A172 (cell line): ENCODE measurements at places on chromosomes 7 and 10. TPM values are rescaled to one million over a fixed set of nuclear protein-coding genes. Genes with fewer than 3 reads are reported as not detected.

Gene GJD4
- not detected in 2 replicates for total RNA-seq

Gene SPAM1
- total RNA-seq = not detected in 2 replicates

Gene MYOZ1
- total RNA-seq = 1.1 TPM in 1 of 2 replicates, not detected in the other

Gene PTPN20
- total RNA-seq = not detected in 2 replicates

Gene LRRC61
- 0.67 TPM in 1 of 2 replicates, not detected in the other for total RNA-seq

Gene FLNC
- 23.1 and 33.3 TPM in 2 replicates for total RNA-seq

Gene NEUROD6
- total RNA-seq = not detected in 2 replicates

Gene FAM25C
- total RNA-seq = not detected in 2 replicates

Gene MYPN
- total RNA-seq = 0.96 and 1.5 TPM in 2 replicates

Gene FAM25A
- not detected in 2 replicates for total RNA-seq

Gene SFRP4
- total RNA-seq = 0.84 TPM in 1 of 2 replicates, not detected in the other

Gene ZNF804B
- total RNA-seq = not detected in 2 replicates

Gene RBM17
- 56.5 and 70.3 TPM in 2 replicates for total RNA-seq

Gene FMC1
- 4.9 and 7.5 TPM in 2 replicates for total RNA-seq

Gene ITGB8
- 17.8 and 20.8 TPM in 2 replicates for total RNA-seq

Gene ANLN
- total RNA-seq = 250 and 259 TPM in 2 replicates

Gene NUTM2D
- total RNA-seq = 0.36 and 0.98 TPM in 2 replicates

Gene TUBB8
- total RNA-seq = not detected in 2 replicates

Gene CYP17A1
- not detected in 2 replicates for total RNA-seq

Gene ADRA2A
- total RNA-seq = not detected in 2 replicates

Gene RBP4
- total RNA-seq = not detected in 2 replicates

Gene KCNIP2
- total RNA-seq = 2.8 TPM in 1 of 2 replicates, not detected in the other

Gene C10orf53
- total RNA-seq = not detected in 2 replicates

Gene GNGT1
- total RNA-seq = 0.24 and 0.67 TPM in 2 replicates

Gene PRR15
- total RNA-seq = 0.41 TPM in 1 of 2 replicates, not detected in the other

Gene CADPS2
- total RNA-seq = 3.4 and 3.7 TPM in 2 replicates

Gene LRRTM3
- not detected in 2 replicates for total RNA-seq

Gene MKX
- total RNA-seq = 185 and 203 TPM in 2 replicates

Gene CD36
- 0.05 and 2.7 TPM in 2 replicates for total RNA-seq

Gene HERPUD2
- total RNA-seq = 19.6 and 22.7 TPM in 2 replicates

Gene C7orf25
- total RNA-seq = 29.2 and 46.5 TPM in 2 replicates

Gene ANKRD61
- 1.0 TPM in 1 of 2 replicates, not detected in the other for total RNA-seq

Gene LIPM
- not detected in 2 replicates for total RNA-seq

Gene RAB19
- total RNA-seq = not detected in 2 replicates

Gene TMEM229A
- total RNA-seq = not detected in 2 replicates

Gene TSPAN14
- 35.0 and 38.4 TPM in 2 replicates for total RNA-seq

Gene ATOH7
- not detected in 2 replicates for total RNA-seq

Gene SERPINE1
- 463 and 480 TPM in 2 replicates for total RNA-seq

Gene SRGN
- total RNA-seq = 125 and 182 TPM in 2 replicates

Gene CCDC3
- total RNA-seq = 0.03 TPM in 1 of 2 replicates, not detected in the other

Gene SEMA4G
- 0.05 TPM in 1 of 2 replicates, not detected in the other for total RNA-seq

Gene KIAA1217
- total RNA-seq = 3.8 and 4.7 TPM in 2 replicates

Gene PON1
- not detected in 2 replicates for total RNA-seq

Gene GRID2IP
- 0.03 and 0.22 TPM in 2 replicates for total RNA-seq

Gene ACTL6B
- not detected in 2 replicates for total RNA-seq

Gene COL17A1
- total RNA-seq = 0.79 and 2.4 TPM in 2 replicates

Gene YKT6
- total RNA-seq = 133 and 137 TPM in 2 replicates

Gene NOBOX
- total RNA-seq = not detected in 2 replicates

Gene HECW1
- total RNA-seq = 26.5 and 36.2 TPM in 2 replicates

Gene ABCA13
- total RNA-seq = 0.62 and 0.65 TPM in 2 replicates

Gene ARF5
- total RNA-seq = 183 and 245 TPM in 2 replicates

Gene ANKRD22
- not detected in 2 replicates for total RNA-seq

Gene GPRIN2
- total RNA-seq = not detected in 2 replicates

Gene COL28A1
- 0.26 TPM in 1 of 2 replicates, not detected in the other for total RNA-seq

Gene NRG3
- total RNA-seq = 0.16 TPM in 1 of 2 replicates, not detected in the other

Gene ZCWPW1
- total RNA-seq = 2.9 and 3.7 TPM in 2 replicates

Gene GRM3
- not detected in 2 replicates for total RNA-seq

Gene NAT16
- 0.93 TPM in 1 of 2 replicates, not detected in the other for total RNA-seq
